ENCODE measurements at places on chromosomes 12 and 14.
A peak's percentile ranks its signal among the peaks of the same experiment; 100 is the strongest.

- DNase-seq, result peak; percentile 78
Measured at GRCh38 chr12:10554228-10554755, 48.6 kb downstream of the EIF2S3B start.

- DNase-seq, result no peak
Measured at GRCh38 chr12:93938931-93939330, 209.4 kb upstream of the PLXNC1 start.

DNA sequence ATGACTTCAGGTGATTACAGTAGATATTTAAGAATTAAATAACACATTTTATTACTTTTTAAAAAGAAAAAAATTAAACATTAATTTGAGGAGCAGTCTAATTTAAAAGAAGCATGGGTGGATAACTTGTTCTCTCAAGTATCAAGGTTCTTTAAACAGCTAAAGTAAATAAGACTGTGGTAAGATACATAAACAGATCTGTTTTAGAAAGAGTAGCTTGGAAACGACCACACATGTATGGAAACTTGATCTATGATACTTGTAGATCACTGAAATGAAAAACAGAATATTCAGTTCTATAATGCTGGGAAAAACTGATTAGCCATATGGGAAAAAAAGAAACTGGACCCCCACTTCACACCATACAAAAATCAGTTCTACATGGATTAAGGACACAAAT, 36.0 kb downstream of the TC2N start:
- no peak for DNase-seq

DNA sequence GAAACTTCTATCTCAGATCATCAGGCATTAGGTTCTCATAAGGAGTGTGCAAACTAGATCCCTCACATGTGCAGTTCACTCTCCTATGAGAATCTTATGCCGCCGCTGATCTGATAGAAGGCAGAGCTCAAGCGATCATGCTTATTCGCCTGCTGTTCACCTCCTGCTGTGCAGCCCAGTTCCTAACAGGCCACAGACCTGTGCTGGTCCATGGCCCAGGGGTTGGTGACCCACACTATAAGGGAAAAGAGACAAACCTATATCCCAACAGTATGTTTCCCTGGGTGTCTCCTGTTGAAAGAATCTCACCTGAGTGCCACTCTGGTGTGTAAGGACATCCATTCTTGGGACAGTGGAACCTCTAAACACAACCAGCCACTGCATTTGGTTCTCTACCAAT, 186.3 kb downstream of the RIMBP2 start:
- no peak for DNase-seq

DNA sequence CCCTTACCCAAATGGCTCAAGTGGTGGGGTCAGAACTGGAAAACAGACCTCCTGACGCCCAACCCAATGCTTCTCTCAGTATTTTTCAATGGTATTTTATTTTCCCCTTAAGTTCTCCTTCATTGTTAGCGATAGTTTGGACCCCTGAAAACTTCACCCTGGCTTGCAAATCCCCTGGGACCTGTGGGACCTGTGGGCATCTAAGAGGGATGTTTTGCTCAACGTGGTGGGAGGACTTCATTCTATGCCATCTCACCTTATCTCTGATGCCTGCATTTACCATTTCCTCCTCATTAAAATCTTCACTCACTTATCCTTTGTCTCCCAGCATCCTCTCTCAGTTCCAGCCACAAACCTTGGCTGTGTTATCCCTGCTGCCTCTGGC, 59.4 kb upstream of the GZMB start:
- DNase-seq, result no peak

GRCh38 chr14:35531960-35532747, 1.8 kb upstream of the INSM2 start:
- no peak for DNase-seq

DNA sequence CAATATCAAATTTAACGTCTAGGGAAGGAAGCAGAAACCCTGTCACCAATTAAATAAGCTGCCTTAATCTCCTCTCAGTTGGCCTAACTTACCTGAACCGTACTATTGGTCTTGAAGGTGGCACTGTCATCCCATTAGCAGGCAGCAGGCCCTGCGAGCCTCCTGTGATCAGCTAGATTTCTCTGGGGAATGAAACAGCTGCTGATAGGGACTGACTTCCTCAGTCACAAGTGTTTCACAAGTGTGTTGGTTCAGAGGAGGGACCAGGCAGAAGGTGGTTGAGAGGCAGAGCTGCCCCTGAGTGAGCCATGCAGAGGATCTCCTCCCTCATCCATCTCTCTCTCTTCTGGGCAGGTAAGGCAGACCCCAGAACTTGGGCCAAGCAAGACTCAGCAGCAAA, 166.8 kb downstream of the DAD1 start:
- DNase-seq, result no peak

- DNase-seq, result no peak
Measured at GRCh38 chr14:36976571-36977023, 195.8 kb downstream of the SLC25A21 start.

DNA sequence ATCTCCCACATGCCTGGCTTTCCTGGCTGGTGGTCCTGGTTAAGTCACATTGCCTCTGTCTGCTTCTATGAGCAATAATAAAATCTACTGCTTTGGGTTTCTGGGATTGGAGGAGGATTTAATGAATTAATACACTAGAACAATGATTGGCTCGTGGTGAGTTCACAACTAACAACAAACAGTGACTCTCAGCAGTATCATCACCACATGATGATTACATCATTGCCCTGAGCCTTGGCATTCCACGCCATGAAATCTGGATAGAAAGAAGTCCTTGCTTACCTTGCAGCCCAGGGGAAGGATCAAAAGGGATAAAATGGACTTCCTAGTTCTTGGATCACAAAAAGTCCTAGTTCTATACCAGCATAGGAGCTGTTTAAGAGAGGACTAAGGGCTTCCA, 1069.0 kb downstream of the VRK1 start:
- no peak for DNase-seq

DNA sequence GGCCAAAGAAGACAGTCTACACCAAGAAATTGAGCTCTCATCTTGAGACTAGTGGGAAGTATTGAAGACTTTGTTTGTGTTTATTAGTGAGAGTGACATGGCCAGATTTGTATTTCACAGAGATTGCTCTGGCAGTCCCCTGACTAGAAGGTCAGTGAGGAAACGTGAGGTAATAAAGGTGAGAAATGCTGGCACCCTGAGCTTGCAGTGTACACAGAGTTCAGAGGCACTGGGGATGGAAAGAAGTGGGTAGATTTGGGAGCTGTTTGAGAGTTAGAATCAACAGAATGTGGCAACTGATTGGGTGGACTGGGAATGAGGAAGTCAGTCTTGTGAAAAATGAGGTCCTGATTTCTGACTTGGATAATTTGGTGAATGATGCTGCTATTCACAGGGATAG, 336.9 kb downstream of the SNAPC1 start:
- DNase-seq, result no peak

DNA sequence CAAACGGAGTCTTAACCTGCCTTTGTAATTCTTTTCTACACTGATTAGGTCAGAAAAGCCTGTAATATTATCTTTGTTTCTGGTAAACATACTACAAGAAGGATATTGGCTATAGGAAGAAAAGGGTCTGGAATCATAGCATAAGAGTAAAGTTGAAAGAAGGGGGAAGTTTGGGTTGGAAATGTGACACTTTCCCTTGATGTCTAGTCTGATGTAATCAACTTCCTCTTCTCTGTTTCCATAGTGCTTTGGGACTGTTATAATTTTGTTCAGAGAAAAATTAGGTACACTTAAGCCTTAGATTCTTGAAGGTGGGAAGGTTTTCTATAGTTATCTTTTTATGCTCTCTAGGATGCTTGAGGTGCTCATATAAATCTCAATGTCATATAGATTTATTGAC, 322.2 kb downstream of the AEBP2 start:
- no peak for DNase-seq

DNA sequence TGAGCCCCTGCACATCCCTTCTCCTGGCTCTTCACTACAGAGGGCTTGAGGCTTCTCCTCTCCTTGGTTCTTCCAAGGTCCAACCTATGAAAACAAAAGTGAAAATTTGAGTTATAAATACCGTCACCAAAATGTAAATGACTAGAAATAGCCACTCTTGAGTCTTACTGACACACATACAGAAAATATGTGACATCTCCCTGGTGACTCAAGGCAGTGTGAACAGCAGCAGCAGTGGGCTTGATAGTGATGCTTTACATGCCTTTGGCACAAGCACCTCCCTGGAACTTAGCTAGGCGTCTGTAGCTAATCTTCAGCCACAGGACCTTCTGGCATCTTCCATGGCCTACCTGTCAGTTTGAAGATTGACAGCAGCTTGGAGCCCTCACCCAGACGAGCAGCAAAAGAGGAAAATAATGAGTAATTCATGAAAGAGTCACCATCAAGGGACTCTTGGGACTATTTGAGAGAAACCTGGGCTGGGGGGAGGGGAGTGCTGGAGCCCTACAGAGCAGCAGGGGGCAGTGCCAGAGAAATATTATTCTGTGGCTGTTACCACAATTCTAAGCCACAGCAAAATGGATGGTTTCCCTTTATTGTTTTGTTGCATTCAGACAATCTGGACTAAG, 158.0 kb downstream of the KCNK10 start:
- DNase-seq, result no peak

DNA sequence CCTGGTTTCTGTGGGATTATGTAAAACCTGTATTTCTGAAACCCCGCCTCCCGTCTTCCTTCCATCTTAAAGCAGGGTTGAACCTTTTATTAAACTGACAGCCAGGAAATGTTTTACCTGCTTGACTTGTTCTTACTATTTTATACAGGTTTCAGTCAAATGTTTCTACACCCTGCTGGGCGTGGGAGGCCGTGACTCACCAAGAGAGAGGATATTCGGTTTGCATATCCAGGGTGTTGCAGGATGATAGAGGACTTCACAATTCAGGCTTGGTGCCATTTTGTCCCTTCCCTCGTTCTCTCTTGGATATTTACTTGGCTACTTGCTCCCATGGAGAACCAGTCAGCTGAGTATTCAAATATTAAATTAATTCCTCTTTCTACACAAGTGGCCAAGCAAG, 69.7 kb downstream of the ARF6 start:
- DNase-seq, result no peak

- no peak for DNase-seq
Measured at GRCh38 chr12:80676856-80677255, 30.6 kb upstream of the MYF6 start.

- DNase-seq, result no peak
Measured at GRCh38 chr12:111169032-111169431, 199.9 kb downstream of the PHETA1 start.

GRCh38 chr12:11958221-11959091, 112.3 kb upstream of the BCL2L14 start:
- peak; percentile 81 for DNase-seq

GRCh38 chr12:4238577-4238976, 35.0 kb upstream of the CCND2 start:
- DNase-seq, result no peak

DNA sequence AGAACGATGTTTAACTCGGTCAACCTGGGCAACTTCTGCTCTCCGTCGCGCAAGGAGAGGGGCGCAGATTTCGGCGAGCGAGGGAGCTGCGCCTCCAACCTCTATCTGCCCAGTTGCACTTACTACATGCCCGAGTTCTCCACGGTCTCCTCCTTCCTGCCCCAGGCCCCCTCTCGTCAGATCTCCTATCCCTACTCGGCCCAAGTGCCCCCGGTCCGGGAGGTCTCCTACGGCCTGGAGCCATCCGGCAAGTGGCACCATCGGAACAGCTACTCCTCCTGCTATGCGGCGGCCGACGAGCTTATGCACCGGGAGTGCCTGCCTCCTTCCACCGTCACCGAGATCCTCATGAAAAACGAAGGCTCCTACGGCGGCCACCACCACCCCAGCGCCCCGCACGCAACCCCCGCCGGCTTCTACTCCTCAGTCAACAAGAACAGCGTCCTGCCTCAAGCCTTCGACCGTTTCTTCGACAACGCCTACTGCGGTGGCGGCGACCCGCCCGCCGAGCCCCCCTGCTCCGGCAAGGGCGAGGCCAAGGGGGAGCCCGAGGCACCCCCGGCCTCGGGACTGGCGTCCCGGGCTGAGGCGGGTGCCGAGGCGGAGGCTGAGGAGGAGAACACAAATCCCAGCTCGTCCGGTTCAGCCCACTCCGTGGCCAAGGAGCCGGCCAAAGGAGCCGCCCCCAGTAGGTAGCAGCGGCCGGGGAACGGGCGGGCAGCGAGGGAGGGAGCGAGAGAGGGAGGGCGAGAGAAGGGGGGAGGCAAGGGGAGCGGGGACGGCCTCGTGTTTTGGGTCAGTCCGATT, 513 bp downstream of the HOXC11 start:
- DNase-seq, result no peak

DNA sequence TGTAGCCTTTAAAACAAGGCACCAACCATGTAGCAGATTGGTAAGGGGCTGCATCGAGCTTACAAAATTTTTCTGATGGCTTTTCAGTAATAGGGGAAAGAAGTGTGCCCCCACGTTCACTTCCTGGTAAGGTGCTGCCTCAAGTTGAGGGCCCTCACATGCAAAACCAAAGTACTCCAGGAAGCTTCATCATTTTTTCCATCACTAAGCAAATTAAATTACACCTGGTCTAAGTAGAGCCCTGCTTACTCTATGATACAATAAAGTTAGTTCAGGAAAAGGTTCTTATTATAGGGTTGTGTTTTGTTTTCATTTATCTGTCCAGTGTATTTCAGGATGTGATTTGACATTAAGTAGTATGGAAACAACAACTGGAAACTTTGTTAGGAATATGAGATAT, 15.0 kb upstream of the AKAP5 start:
- DNase-seq, result no peak

DNA sequence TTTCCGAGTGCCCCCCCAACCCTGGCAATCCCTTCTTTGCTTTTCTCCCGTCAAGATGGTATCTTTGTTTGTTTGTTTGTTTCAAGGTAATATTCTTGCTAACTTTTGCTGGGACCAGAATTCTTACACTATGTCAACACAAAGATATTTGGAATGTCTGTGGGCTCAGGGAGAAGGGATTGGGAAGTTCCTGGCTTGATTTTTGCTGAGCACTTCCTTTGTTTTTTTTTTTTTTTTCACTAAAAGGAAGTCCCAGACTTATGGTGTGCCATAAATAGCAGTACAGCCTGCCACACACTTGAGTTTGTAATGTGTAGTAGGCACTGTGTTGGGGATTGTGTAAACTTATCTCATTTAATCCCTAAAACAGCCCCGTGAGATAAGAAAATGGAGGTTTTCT, 11.2 kb upstream of the RNU6-7 start:
- DNase-seq, result no peak

DNA sequence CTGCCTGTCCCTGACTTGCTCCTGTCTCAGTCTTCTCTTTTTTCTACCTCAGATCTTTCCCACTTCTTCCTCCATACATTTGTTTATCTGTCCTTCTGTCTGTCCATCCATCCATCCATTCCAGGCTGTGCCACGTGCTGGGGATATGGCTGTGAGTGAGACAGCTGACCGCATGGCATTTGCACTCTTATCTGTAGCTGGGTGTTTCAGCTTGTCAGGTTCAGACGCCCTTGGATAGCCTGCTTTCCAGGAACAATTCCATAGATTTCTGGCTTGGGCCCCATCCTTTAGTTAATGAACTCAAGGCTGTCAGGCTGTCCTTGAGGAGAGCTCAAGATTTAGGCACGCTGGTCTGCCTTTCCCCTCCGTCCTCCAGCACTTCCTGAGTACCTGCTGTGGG, 116.6 kb downstream of the TSPAN9 start:
- no peak for DNase-seq

Measured in activated CD8-positive, alpha-beta memory T cell treated with anti-CD3 and anti-CD28 coated beads, Interleukin-2, amount 10 ng/mL, durations not matched to agents 7 days and 5 days (primary cell).